ENCODE measurements at places on chromosomes 5 and 9.

- DNase-seq, result no peak
These were observed 172.7 kb upstream of the RIOK2 start for GRCh38 chr5:97355775-97356174.

DNA sequence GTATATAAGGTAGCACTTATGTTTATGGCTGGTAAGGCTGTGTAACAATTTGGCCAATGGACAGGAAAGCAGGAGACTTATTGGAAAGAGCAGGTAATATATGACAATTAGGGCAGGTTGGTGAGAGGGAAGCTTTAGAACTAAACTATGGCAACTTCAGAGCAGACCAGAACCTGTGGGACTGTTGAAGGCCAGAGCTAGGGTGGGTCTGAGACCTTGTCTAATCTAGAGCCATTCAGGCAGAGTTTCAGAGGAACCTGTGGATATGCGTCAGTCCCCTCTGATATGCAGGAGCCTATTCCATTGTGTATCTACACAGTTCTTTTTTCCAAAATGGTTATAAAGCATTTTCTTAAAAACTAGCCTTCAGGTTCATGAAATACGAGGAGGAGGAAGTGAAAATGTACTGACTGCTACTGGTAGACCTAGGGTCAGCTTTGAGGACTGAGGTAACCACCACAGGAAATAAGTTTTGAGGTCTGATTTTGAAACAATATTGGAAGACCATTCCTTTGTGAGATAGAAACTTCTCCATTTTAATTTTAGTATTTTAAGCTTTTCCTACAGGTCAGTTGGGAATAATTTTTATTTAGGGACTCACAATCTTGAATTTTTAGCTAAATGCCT, 37.6 kb downstream of the ELL2 start:
- DNase-seq, result peak; percentile 93

- DNase-seq, result no peak
These were observed 232.2 kb downstream of the DENND1A start for GRCh38 chr9:123697686-123698085.

GRCh38 chr9:4235871-4236804, 63.7 kb downstream of the GLIS3 start:
- no peak for DNase-seq

- DNase-seq, result no peak
These were observed 69.4 kb downstream of the NPR3 start for GRCh38 chr5:32780508-32780919.

DNA sequence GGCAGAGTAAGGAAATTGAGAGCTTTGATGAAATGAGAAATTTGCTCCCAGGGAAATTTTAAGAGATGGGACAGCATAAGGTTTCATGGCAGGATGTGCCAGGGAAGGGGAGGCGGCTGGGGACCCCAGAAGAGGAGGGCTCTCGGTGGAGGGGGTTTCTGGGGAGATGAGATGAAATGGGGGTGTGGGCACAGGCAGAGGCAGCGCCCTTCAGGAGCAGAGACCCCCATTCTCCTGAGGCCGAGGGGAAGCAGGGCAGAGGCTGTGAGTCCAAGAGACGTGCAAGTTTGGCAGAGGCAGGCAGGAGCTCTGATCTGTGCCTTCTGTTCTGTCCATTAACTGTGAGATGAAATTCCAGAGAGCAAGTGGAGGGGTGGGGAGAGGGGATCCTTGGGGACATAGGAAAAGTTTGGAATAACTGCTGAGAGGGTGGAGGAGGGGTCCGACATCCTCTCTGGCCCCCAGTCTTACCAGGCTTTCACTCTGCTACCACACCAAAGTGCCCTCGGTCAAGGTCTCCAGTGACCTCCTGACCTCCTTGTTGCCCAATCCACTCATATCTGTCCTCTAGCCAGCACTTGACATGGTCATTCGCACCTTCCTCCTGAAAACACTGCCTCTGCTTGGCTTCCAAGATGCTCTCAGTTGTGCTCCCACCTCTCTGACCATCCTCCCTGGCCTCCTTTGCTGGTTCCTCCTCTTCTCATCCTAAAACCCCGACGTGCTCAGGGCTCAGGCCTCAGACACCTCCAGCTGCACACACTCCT, 108.1 kb upstream of the MVB12B start:
- DNase-seq, result no peak

DNA sequence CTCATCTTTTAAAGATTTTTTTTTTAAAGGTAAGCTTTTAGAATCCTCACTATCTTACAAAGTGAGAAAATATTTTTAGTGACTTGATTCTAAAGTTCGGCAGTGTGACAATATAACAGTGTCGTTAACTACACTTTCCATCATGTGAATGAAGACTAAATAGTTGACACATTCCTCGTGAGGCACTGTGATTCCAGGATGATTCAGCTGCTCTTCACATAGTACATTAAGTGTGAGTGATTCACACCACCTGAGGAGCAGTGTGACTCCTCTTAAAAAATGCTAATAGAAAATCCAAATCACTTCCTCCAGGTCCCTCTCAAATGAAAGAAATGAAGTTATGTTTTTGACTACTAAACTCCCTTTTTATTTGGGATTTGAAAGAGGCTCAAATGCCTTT, 589.5 kb downstream of the GABRG2 start:
- DNase-seq, result no peak

- no peak for DNase-seq
These were observed 2.4 kb upstream of the TRIM7 start for GRCh38 chr5:181207214-181207959.

DNA sequence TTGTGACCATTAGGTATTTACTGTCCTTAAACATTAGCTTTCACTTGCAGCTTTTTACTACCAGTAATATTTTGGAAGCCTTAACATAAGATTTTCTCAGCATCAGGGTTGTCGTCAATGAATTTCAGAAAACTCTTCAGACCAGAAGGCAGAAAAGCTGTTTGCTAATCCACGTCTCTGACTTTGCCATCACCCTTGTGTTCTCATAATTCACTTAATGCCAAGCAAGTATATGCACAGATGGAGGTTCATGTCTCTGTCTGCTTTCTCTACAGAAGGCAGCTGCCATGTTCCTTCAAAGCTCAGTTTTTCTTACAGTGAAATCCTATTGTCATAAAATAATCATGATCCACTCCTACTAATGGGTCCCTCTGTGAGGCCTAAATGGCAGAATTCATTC, 37.7 kb upstream of the LRRC19 start:
- DNase-seq, result no peak

GRCh38 chr5:79798893-79799590, 109.4 kb downstream of the CMYA5 start:
- no peak for DNase-seq

DNA sequence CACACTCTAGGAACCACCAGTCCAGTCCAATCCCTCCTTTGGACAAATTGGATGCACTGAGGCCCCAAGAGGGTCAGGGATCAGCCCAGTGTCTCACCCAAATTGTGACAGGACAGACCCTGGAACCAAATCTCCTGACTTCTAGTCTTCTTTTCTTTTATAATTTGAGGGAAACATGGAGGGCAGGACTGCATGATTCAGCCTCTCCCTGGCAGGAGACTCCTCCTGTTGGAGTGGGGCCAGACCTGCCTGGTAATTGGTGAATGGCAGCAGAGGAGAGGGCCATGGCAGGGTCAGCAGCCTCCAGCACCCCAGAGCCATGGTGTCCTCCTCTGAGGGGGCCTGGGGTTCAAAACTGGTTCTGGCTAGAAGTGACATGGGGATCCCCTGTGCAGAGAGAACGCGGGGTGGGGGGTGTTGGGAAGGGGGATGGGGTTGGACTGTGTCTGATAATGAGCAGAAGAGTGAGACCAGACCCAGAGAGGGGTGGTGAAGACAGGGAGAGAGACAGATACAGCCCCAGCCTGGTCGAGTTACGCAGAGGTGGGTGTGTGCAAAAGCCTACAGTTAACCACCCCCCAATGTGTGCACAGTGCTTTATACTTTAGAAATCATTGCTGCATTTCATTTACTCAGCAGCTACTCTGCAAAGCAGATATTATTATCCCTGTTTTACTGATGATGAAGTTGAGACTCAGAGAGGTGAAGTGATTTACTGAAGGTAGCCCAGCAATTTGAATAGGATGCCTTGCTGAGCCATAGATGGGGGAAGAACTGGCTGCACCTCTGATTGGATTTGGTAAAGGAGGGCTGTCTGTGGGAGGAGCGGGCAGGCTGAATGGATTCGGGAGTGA, 3.8 kb upstream of the SYNPO start:
- DNase-seq, result no peak

GRCh38 chr5:177491429-177491945, 5.9 kb downstream of the PDLIM7 start:
- no peak for DNase-seq

GRCh38 chr9:22446950-22447617, 460 bp downstream of the DMRTA1 start:
- DNase-seq, result peak; percentile 4

- DNase-seq, result no peak
These were observed 19.3 kb downstream of the PCSK5 start for GRCh38 chr9:75909776-75910175.

DNA sequence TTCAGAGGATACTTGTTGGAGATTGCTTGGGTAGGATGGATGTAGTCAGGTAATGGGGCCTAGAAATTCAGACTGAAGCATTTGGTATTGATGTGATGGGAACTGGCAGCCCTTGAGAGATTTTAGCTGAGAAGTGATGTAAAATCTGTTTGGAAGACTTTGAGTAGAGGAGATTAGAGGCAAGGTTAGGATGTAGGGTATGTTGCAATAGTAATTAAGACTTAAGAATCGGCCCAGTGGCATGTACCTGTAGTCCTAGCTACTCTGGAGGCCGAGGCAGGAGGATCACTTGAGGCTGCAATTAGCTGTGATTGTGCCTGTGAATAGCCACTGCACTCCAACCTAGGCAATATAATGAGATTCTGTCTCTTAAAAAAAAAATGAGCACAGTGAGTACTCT, 6.7 kb downstream of the NSD1 start:
- DNase-seq, result no peak

GRCh38 chr9:6630502-6631206, 14.9 kb downstream of the GLDC start:
- DNase-seq, result no peak

- no peak for DNase-seq
These were observed 138.8 kb upstream of the POC5 start for GRCh38 chr5:75856056-75856455.

DNA sequence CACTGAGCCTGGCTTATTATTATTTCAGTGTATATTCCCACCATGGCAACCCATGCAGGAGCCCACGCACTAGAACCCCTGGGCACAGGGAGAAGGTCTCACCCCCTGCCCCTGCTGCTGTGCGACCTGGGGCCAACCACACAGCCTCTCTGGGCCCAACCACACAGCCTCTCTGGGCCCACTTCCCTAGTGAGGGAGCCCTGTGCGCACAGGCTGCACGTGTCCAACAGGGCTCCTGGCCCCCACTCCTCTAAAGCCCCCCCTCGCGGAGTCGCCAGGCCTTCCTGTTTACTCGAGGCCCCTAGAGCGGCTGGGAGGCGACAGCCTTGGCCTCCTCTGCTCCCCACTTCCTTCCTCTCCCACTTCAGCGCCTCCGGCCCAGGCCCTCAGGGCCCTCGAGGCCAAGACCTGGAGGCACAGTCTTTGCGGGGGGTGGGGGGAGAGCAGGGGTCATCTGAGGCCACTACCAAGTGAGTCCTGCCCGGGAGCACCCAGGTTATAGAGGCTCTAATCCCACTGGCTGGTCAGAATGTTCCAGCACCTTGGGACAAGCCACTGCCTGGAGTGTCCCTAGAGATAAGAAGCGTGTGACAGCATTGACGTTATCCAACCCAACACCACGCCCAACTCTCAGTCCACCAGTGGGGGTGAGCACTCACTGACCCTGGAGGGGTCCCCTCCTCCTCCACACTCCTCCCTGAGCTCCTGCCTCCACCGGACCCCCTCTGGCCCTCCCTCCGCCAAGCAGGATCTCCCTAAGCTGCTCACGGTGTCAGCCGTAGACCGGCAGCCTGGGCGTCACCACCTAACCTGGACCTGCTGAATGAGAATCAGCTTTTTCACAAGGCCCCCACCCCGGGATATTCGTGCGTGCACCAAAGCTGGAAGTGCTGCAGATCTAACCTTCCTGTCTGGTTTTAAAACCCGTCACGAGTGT, 7.9 kb upstream of the ENG start:
- peak; percentile 84 for DNase-seq

GRCh38 chr9:116149844-116150243, 3.7 kb upstream of the PAPPA start:
- DNase-seq, result no peak

All from MV-4-11 (cell line).